Gastrocnemius medialis (tissue), 4 donors: ENCODE measurements at places on chromosomes 11 and 22.
A peak's percentile ranks its signal among the peaks of the same experiment; 100 is the strongest.

DNA sequence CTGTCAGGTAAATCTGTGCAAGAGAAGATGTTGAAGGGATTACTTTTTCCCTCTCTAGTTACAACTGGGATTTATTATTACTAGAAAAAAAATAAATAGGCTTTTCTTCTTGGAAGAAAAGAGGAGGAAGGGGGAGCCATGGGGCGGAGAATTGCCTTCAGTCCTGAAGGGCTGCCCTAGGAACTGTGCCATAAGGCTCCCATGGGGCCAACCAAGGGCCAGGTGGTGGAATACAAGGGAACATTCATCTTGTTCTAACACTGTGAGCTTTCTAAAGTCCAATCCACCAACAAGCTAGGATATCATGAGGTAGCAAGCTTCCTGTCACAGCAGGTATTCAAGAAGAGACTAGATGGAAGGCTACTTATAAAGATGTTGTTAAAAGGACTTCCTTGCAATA lies 24.8 kb upstream of the NRIP3 start:
- H3K4me3 ChIP-seq = no peak overlapping the region
- H3K27ac ChIP-seq = no peak overlapping the region
- no peaks in the 10 kb centered on the region for H3K27me3 ChIP-seq
- H3K4me1 ChIP-seq = no peaks in the 10 kb centered on the region
- no peaks in the 10 kb centered on the region for H3K36me3 ChIP-seq
- no peak for DNase-seq

DNA sequence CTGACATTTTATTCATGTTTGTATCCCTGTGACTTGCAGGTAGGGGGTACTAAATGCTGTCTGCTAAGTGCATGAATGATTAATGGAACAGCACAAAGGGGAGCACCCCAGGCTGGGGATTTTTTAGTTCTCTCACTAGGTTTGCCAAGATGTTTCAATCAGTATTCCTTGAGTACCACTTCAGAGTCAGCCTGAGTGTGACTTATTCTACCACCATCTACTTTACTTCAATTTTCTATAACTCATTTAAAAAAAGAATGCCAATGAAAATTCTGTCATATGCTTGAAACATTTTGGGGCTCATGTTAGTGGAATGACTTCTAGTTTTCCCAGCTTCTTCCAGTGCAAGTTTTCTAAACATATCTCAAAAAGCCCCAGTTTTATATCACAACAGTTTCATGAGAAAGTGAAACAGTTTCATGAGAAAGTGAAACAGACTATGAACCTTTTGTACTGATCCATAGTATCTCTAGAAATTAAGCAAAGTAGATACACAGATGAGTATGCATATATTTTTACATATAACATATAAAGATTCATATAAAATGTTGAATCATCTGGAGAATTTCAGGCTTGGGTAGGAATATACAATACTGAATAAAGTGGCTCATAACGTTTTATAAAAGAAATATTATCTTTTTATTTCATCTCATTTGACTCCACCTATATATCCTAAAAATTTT lies 252.4 kb downstream of the GRM5 start:
- H3K4me1 ChIP-seq = no peaks in the 10 kb centered on the region
- H3K4me3 ChIP-seq = no peak overlapping the region

DNA sequence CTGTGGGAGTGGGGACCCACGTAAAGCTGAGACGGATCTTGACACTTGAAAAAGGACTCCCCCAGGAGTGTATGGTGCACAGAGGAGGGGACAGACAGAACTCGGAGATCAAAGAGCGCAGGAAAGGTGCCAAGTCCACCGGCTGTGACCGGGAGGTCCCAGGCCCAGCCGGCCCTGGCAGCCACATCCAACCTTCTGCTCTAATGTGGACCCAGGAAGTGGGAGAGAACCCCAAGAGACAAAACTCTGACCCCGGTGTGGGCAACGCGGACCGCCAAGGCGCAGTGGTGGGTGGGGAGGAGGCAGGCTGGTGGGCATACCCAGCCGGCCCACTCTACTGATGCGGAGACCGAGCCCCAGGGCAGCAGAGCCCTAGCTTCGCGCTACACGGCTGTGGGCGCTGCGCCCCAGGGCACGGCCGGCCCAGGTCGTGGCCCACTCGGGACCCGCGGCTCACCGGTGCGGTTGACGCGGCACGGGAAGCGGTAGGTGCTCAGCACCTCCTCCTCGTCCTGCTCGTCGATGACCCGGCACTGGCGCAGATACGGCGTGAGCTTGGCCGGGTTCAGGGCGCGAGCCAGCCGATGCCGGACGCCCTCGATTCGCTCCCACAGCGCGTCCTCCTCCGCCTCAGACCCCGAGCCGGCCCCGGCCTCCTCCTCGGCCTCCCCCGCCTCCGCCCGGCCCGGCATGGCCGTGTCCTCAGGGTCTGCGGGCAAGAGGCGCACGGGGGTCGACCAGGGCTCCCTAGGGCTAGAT lies 527 bp downstream of the CARD10 start:
- no peaks in the 10 kb centered on the region for H3K4me1 ChIP-seq
- H3K27me3 ChIP-seq = peaks cover 16% of the 10 kb centered on the region
- DNase-seq = no peak
- H3K4me3 ChIP-seq = peak overlapping the region; percentile 53
- no peak overlapping the region for H3K27ac ChIP-seq
- no peaks in the 10 kb centered on the region for H3K36me3 ChIP-seq

DNA sequence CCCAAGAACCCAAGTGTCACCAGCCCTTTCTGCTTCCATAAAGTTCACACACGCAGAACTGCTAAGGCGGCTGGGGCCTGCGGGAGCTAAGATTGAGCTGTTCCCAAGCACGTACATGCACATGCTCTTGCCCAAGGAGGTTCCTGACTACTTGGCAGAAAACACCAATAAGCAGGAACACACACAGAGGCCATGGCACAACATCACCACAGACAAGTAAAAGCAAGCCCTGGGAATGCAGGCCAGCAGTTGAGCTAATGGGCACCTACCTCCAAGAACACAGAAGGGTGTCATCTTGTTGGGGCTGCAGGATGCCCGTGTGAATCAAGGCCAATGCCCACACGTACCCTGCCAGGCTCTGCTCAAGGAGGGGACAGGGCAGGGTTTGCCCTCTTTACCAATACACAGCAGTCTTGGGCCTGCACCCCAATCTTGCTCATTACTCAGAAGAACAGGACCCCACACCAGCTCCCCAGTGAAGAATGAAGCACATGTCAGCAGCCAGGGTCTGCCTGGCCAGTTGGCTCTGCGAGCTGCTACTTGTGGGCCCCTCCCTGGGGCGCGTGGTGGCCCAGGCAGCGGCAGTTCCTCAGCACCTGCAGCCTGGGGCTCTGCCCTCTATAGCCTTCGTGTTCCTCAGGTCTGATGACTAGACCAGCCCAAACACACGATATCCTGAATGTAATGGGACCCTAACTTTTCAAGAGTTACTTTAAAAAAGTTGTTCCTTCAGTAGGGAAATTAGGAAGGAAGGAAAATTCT lies 32.3 kb upstream of the CYP2D6 start:
- no peaks in the 10 kb centered on the region for H3K27me3 ChIP-seq
- DNase-seq = no peak
- no peaks in the 10 kb centered on the region for H3K4me1 ChIP-seq
- no peaks in the 10 kb centered on the region for H3K36me3 ChIP-seq
- H3K27ac ChIP-seq = no peak overlapping the region
- H3K4me3 ChIP-seq = no peak overlapping the region

- no peaks in the 10 kb centered on the region for H3K4me1 ChIP-seq
- no peak overlapping the region for H3K27ac ChIP-seq
- DNase-seq = no peak
- no peaks in the 10 kb centered on the region for H3K36me3 ChIP-seq
Observed at GRCh38 chr11:126011754-126012153, 50.9 kb downstream of the CDON start.

GRCh38 chr11:68643585-68643984 lies 40.8 kb upstream of the GAL start:
- no peak overlapping the region for H3K4me3 ChIP-seq
- H3K27me3 ChIP-seq = no peaks in the 10 kb centered on the region
- no peaks in the 10 kb centered on the region for H3K36me3 ChIP-seq
- H3K27ac ChIP-seq = no peak overlapping the region

GRCh38 chr11:65213322-65214211 lies 31.8 kb downstream of the CAPN1 start:
- H3K27ac ChIP-seq = no peak overlapping the region
- H3K4me1 ChIP-seq = no peaks in the 10 kb centered on the region
- no peak for DNase-seq
- no peaks in the 10 kb centered on the region for H3K27me3 ChIP-seq
- H3K4me3 ChIP-seq = no peak overlapping the region

DNA sequence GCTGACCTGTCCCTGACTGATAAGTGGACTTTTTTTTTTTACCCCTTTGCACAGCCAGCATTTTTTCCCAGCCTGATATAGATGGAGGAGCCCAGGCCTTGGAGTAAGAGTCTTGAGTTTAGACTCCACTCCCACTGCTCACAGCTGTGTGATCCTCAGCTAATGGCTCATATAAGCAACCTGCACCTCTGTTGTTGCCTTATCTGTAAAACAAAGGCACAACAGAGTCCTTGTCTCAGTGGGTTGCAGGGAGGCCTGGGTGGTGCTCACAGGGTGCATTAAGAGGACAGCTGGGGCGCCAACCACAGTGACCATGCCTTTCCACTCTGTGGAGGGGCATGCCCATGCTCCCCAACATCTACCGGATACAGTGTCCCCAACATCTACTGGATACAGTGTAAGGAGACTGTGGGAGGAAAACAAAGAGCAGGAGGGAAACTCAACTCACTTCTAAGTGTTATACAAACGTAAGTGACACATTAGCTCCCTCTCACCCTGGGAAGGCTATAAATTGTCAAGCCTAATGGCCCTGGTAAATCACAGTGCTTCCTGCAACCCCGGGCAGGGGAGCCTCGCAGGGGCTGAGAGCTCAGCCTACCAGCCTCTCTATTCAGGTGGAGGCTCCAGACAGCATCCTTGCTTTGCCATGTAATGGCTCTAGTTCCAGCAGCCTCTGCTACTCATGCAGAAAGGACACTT lies 109.5 kb downstream of the TENM4 start:
- H3K4me1 ChIP-seq = peaks cover 3% of the 10 kb centered on the region
- DNase-seq = no peak
- H3K27ac ChIP-seq = no peak overlapping the region
- H3K4me3 ChIP-seq = no peak overlapping the region

DNA sequence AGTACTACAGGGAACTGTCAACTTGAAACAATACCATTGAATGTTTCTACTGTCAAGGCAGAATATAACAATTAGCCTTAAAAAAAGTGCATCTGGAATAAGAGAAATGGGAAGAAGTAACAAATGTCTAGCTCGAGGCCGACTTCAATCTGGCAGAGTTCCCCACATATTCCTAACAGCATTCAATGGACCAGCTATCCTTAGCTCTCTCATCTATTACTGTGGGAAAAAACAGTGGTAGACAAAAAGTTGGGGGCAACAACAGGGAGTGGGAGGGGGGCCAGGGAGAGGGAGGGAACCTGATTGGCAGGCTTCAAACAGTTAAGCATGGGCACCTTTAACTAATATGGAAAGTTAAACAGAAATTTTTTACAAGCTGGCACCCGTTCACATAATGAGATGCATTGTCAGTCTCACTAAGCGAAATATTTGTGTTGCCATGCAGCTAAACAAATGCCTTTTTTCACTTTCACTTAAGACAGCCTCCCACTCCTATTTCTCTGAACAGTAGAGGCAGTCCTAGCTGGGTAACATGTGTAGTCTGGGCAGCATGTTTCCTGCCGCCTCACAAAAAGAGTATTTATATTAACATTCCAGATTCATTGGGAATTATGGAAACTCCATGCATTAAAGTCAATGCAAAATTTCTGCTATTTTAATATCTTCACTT lies 62.2 kb upstream of the SOX6 start:
- DNase-seq = no peak
- H3K4me3 ChIP-seq = no peak overlapping the region
- H3K36me3 ChIP-seq = no peaks in the 10 kb centered on the region
- H3K4me1 ChIP-seq = peaks cover 14% of the 10 kb centered on the region

DNA sequence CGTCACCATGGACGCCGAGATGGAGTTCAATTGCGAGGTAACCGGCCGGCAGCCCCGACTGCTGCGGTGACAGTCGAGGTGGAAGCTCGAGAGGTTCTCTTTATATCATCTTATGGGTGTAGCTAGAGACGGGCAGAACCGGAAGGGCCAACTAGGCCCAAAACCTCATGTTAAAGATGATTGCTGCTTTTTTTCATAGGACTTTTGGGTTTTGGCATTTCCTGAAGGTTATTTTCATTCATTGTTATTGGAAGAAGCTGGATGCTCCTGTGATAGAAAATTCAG lies 585 bp downstream of the NF2 start:
- DNase-seq = no peak
- no peaks in the 10 kb centered on the region for H3K27me3 ChIP-seq
- no peaks in the 10 kb centered on the region for H3K36me3 ChIP-seq
- peak overlapping the region; percentile 99 for H3K27ac ChIP-seq
- peak overlapping the region; percentile 97 for H3K4me3 ChIP-seq
- peaks cover 11% of the 10 kb centered on the region for H3K4me1 ChIP-seq

DNA sequence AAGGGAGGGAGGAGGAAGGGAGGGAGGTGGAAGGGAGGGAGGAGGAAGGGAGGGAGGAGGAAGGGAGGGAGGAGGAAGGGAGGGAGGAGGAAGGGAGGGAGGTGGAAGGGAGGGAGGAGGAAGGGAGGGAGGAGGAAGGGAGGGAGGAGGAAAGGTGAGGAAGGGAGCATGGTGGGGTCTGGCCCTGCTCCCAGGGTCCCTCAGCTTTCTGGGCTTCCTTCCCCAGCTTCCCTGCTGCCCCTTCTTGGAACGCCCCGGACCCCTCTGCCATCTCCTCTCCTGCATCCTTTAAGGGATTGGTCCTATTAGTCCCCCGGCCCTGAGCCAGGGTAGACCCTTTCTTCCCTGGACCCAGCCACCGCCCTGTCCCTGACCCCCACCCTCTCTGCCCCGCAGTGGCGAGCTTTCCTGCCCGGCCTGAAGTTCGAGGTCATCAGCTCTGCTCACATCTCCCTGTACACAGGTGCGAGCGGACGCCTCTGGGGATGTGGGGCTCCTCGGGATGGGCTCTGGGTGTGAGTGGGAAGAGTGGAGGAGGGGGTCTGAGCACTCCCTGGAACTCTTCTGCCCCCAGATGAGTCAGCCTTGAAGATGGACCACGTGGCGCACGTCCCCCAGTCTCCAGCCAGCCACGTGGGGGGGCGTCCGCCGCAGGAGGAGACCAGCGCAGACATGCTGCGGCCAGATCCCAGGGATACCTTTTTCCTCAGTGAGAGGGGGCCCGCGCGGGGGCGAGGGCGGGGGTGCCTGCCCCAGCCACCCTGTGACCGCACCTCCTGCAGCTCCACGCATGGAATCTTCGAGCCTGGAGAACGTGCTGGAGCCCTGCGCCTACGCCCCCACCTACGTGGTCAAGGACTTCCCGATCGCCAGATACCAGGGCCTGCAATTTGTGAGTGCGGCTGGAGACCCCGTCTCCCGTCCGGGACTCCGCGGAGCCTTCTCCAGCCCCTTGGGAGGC lies 6.0 kb downstream of the B4GALNT4 start:
- H3K27ac ChIP-seq = no peak overlapping the region
- peaks cover 2% of the 10 kb centered on the region for H3K27me3 ChIP-seq
- no peaks in the 10 kb centered on the region for H3K4me1 ChIP-seq
- H3K36me3 ChIP-seq = no peaks in the 10 kb centered on the region

- no peak for DNase-seq
- H3K27me3 ChIP-seq = no peaks in the 10 kb centered on the region
- H3K4me1 ChIP-seq = no peaks in the 10 kb centered on the region
Observed at GRCh38 chr11:103368145-103368544, 258.9 kb downstream of the DYNC2H1 start.
